Fibroblast of skin of abdomen (primary cell): ENCODE measurements at places on chromosomes 12 and 14.

DNA sequence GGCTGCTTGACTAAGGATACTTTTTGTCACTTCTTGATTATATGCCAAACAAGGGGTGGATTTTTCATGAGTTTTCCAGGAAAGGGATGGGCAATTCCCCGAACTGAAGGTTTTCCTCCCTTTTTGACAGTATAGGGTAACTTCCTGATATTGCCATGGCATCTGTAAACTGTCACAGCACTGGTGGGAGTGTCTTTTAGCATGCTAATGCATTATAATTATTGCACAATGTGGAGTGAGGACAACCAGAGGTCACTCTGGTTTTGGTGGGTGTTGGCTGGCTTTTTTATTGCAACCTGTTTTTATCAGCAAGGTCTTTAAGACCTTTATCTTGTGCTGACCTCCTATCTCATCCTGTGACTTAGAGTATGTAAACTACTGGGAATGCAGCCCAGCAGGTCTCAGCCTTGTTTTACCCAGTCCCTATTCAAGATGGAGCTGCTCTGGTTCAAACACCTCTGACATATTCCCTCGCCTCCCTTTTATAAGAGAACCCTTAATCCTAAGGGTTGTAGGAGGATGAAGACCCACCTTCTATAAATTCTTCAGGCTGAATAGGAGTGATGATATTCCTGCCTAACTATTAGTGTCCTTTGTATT is 471.2 kb downstream of the ATP23 start:
- DNase-seq: no peak

- DNase-seq: no peak
Measured at GRCh38 chr12:113075137-113075683, 18.7 kb downstream of the DTX1 start.

- DNase-seq: peak; percentile 33
Measured at GRCh38 chr12:50088577-50089335, 3.6 kb downstream of the SMARCD1 start.

DNA sequence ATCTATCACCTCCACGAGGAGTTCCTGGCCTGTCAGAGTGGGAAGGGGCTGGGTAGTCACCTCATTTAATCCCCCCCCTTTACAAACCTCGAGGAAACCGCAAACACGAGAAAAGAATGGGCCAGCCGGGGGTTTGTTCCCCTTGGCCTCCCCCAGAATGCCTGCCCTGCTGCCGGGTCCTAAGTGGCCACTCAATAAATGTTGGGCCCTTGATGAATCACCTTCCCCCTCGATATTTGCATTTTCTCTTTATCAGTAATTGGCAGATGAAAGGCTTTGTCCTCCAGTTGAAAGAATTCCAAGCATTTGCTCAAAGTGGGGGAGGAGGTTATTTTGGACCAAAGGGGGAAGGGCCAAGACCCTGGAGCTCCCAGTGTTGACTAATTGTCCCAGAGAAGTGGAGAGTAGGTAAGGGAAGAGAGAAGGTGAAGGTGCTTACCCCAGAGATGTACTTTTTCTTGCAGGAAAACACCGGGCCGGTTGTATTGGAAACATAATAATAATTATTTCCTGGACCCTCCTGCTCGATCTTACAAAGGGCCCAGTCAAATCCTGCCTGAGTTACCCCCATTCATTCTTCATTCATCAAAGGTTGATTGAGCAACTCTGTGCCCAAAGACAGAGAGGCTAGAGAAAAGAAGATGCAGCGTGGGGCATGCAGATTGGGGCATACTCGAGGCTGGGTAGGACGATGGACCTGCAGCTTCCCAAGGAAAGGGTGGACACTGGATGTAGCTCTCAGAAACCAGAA is 1.9 kb upstream of the KDM2B start:
- DNase-seq: peak; percentile 53

DNA sequence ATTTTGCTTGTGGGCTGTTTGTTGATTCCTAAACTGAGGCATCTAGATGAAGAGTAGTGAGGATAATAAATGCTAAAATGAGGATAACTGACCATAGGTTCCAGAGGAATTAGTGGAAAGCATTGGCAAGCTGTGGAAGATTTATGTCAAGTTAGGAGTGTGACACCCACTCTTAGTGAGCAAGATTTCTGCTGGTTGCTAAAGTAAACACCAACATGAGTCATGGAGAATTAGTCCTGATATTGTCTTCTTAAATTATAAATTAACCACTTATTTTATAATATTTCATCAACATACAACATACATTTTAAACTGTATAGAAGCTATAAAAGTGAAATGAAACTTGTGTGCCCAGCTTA is 328.2 kb downstream of the RPL10L start:
- DNase-seq: no peak
